ENCODE measurements at places on chromosomes 4 and X.

- no peak for DNase-seq
These were observed 674.3 kb downstream of the IQCM start for GRCh38 chr4:149141391-149141790.

- DNase-seq: no peak
These were observed 55.1 kb downstream of the PPP3CA start for GRCh38 chr4:101292214-101292613.

DNA sequence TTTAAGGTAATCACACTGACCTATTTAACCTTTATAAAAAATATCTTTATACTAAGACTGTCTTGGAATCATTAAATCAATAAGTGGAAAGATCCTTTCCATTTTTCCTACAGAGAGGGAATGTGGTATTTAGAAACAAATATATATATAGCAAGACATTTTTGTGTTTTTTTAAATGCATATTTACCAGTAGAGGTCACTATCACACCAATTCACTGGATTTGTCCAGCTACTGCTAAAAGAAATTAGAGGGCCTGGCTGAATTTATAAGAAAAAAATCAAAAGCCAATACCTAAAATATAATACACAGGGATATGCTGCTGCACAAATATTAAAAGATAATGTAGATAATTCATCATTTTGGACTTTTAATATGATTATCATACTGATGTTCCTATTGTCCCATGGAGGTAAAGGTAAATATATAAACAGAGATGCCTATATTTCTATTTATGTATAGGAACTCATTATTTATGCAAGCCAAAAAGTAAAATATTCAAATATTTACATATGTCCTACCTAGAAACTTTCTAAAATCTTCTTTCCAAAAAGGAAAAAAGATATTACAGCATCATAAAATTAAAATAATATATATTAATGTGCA lies 69.5 kb downstream of the PDE5A start:
- no peak for DNase-seq

- no peak for DNase-seq
These were observed 2.2 kb downstream of the WFS1 start for GRCh38 chr4:6271701-6272465.

DNA sequence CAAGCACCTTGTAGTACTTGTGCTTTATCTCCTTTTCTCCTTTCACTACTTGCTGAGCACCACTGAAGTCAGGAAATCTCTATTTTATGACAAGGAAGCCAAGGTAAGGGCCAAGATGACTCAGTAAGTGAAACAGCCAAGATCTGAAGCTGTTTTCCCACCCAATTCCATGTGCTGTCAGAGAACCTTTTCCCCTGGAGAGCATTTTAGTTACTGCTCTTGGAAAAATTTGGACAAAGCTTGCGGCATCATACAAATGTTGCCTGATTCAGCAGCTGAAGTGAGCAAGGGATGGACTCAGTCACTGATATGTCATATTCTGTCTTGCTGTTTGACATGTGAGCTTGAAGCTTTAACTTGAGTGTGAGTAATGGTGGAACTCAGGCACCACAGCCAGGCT lies 391.4 kb downstream of the RAB28 start:
- DNase-seq: no peak

- DNase-seq: no peak
These were observed 119.1 kb downstream of the SH3RF1 start for GRCh38 chr4:169151671-169152070.

GRCh38 chrX:12370497-12370986 lies 232.3 kb downstream of the FRMPD4 start:
- no peak for DNase-seq
